ENCODE measurements at places on chromosomes 13 and 19.

DNA sequence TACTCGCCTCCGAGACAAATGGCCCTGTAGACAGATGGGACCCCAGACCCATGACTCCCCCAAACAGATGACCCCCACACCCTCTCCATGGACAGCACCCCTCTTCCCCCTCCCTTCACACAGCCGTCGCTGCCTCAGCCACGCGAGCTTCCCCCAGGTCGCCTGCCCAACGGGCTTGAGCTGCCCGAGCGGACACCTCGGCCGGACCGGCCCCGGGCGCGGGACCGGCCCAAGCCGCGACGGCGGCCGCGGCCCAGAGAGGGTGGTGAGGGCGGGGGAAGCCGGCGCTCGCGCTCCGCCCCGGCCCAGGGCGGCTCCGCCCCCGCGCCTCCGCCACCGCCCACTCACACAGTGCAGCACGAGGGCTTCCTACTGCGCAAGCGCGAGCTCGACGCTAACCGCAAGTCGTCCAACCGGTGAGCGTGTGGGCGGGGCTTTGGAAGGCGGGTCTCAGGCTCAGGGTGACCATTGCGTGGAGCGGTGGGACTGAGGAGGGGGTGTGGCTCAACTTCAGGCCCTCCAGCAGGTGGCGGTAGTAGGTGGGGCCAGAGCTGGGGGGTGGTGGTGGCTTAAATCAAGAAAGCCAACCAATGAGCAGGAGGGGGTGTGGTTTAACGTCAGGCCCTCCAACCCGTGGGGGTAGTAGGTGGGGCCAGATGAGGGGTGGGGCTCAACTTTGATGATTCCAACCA, 6.2 kb upstream of the SHKBP1 start:
- DNase-seq = peak; percentile 96

- no peak for DNase-seq
Observed at GRCh38 chr13:105572401-105572800, 963.1 kb downstream of the EFNB2 start.

- DNase-seq = peak; percentile 85
Observed at GRCh38 chr19:8209462-8210378, 550 bp downstream of the CERS4 start.

- no peak for DNase-seq
Observed at GRCh38 chr13:30004204-30004603, 153.8 kb upstream of the UBL3 start.

DNA sequence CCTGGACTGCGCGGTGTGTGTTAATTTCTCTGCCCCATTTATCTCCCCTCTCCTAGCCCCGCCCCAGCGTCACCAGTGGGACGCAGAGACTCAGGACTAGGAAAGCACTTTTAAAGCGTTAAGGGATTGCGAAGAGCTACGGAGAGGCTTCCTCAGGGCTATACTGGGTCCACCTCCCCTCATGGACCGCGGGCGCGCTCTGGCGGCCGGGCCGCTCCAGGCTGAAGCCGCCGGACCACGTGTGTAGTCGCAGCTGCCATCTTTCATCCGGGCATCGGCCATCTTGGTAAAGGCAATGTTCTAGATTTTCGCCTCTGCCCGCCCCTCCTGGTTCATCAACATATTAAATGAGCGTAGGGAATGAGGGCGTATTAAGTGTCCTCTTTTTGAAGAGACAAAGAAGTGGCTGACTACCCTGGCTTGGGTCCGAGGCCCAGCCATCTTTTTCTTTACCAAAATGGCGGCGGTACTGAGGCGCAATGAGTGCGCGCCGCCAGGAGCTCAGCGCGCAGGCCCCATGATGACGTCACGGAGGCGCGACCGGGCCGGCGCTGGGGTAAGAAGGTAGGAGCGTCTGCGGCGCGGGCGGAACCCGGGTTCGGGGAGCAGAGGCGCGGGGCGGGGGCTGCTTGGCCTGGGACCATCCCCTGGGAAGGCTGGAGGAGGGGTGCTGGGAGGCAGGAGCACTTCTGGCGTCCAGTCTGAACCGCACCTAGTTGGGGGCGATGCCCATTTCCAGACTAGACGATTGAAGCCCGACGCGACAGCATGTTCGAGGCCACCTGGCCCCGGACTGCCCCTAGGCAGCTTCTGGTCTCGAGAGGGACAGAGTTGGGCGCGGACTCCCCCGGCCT, at the start of gene CCDC124:
Gene CCDC124, plus strand, starts transcription at position 531 of the 854 bp plus-strand sequence. CDS start 3,406 bp downstream, outside the sequence.
- peak; percentile 81 for DNase-seq

DNA sequence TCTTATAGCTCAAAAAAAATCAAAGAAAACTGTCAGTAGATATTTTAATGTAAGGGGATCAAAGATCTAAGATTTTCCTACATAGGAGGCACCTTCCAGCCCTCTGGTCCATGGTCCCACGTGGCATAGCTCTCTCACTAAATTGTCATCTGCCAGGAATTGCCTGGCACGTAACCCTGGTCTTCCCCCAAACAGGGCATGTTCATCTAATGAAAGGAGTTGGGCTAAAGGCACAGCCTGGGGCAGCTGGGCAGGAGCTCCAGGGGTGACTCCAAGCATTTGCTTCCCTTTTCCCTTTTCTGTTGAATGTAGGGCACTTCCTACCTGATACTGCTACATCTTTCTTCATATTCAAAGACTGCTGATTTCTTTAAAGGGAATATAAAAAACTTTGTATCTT, 148.7 kb downstream of the COL4A1 start:
- no peak for DNase-seq

DNA sequence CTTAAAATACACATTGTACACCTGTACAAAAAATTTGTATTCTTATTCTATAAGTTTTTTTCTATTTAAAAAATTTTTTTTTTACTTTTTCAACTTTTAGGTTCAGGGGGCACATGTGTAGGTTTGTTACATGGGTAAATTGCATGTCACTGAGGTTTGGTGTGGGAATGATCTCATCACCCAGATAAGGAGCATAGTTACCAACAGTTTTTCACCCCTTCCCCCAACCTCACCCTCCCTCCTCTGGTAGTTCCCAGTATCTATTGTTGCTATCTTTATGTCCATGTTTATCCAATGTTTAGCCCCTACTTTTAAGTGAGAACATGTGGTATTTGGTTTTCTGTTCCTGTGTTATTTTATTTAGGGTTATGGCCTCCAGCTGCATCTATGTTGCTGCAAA, 89.9 kb downstream of the CDK8 start:
- DNase-seq = no peak

DNA sequence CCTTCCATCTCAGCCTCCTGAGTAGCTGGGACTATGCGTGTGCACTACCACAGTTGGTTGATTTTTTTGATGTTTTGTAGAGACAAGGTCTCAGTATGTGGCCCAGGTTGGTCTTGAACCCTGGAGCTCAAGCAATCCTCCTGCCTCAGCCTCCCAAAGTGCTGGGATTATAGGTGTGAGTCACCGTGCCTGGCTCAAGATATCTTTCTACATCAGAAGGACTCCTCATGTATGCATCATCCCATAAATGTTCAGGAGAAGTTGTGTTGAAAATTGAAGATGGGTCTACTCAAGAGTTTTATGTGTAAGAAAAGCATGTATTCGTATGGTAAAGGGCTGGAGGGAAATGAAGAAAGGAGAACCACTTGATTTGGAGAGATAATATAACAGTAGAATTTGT, 71.8 kb upstream of the STK24 start:
- no peak for DNase-seq

GRCh38 chr19:7676854-7677253, at the start of gene MCEMP1:
TSS of gene MCEMP1 (plus strand) at chr19:7677090. CDS start at chr19:7677121, 31 bp downstream.
- DNase-seq = no peak

DNA sequence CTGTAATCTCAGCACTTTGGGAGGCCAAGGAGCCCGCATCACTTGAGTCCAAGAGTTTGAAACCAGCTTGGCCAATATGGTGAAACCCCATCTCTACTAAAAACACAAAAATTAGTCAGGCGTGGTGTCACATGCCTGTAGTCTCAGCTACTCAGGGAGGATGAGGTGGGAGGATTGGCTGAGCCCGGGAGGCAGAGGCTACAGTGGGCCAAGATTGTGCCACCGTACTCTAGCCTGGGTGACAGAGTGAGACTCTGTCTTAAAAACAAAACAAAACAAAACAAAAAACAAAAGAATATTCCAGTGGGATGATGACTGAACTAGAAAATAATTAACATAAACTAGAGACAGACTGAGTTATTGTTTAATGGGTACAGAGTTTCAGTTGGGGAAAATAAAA, 81.7 kb upstream of the ABCC4 start:
- DNase-seq = no peak

DNA sequence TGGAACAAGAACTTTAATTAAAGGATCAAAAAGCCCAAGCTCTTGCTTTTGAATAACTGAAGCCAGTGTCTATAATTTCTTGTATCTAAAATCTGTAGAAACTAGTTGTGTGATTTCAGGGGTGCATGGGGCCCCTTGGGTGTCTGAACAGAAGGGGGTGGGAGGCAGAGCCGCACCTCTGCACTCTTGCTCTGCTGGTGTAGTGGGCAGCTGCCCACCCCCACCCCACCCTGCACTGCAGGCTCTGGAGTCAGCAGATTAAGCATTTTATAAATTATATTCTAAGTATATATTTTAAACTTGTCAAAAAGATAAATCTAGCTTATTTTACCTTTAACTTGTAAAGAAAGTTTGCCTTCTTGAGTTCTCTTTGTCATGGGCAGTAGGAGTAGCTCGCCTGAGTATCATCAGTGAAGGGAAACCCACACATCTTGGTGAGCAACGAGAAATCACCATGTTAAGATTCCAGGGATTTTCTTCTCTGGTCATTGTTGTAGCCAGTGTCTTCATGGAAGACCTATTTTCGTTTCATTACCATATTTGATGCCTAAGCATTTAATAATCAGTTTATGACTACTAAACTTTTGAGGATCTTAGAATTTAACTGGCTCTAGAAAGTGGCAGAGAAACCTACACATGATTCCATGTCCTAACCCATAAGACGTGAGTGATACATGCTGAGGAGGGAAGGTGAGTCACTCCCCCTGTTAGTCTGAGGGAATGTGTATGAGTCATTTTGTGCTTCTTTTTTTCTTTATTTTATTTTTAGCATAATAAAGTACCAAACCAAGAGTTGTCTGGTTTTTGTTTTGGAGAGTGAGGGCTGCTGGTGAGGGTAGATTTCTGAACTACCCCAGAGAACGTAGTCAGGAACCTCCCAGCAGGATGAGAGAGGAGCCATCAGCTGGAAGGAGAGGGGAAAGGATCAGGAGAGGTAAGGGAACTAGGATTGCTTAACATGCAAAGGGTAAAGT, 7.7 kb downstream of the UBE2L5 start:
- no peak for DNase-seq

DNA sequence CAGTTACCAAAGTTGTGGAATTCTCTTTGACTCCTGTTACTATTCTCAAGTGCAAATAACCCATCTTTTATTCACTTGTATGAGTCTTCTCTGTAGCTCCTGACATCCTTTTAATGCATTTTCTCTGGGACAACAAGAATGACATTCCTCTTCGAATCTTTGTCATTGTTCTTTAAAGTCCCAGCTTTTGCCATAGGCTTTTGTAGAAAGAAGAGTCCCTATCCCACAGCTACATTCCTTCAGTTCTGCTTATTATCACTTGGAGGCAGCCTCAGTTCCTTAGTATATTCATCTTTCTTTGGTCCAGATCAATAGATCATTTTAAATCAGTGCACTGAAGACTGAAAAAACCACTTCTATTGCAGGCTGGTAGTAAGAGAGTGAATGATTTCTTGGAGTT, 560.2 kb downstream of the DACH1 start:
- no peak for DNase-seq

DNA sequence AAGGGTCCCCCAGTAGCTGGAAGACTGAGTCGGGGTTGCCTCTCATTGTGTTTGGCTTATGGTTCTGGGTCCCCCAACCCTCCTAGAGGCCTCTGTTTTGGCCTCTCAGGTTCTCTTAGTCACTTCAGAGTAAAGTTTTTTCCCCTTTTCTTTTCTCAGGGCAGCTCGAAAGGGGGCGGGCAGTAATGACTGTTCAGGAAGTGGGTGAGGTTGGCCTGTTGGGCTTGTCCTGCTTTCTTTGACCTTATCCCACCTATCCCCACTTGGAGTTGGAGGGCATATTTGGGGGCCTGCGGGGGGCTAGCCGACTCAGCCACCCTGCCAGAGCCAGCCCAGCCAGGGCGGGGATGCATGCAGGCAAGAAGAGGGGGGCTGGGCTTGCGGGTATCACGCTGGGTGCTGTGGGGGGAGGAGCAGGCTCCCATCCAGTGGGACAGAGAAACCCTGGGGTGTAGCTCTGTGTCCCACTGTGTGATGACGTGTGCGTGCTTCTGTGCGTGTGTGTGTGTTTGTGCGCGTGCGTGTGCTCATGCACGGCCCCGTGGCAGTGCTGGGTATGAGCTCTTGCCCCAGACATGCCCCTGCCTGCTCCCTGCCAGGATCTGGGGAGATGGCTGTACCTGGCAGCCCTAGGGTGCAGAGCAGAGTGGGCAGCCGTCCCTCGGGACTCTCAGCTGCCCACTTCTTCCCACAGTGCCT, 1.4 kb downstream of the CIC start:
- DNase-seq = peak; percentile 68

DNA sequence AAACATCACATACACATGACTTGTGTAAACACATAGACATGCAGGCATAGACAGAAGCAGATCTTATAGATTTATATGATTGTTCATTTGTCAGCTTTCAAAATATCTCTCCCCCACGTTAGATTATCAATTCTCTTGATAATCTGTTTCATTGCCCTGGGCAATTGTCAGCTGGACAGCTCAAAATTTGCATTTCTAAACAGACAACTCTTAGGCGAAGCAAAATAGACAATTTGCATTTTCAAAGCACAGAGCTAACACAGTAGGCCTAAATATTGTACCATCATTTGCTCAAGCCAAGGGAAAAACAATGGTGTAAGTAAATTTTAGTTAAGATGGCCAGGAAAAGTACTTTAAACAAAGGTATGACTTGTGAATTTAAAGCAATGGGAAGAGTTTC, 24.0 kb upstream of the KBTBD6 start:
- no peak for DNase-seq

- DNase-seq = no peak
Observed at GRCh38 chr13:46565808-46566750, 13.1 kb downstream of the LRCH1 start.

GRCh38 chr13:50650592-50651504, 192.6 kb downstream of the DLEU7 start:
- no peak for DNase-seq

DNA sequence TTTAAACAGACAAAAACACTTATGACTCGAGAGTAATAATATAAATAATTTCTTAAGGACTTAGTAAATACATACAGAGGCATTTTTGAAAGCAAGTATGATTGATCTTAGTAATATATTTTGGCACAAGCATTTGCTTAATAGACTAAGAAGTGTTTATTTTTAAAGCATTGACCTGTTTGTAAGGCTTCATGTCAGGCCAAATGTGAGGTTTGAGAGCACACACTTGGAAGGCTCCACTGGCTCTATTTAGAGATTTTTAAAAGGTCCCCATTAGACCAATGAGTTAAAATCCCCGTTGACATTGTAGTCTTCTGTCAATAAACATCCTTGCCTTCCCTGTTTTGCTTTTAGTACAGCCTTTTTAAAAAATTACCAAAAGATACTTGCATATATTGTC, 50.4 kb downstream of the ATP8A2 start:
- DNase-seq = no peak

- DNase-seq = no peak
Observed at GRCh38 chr13:112984501-112984900, 15.5 kb downstream of the MCF2L start.

Measured in T-helper 2 cell (primary cell).